ENCODE measurements at places on chromosomes 4 and X.

DNA sequence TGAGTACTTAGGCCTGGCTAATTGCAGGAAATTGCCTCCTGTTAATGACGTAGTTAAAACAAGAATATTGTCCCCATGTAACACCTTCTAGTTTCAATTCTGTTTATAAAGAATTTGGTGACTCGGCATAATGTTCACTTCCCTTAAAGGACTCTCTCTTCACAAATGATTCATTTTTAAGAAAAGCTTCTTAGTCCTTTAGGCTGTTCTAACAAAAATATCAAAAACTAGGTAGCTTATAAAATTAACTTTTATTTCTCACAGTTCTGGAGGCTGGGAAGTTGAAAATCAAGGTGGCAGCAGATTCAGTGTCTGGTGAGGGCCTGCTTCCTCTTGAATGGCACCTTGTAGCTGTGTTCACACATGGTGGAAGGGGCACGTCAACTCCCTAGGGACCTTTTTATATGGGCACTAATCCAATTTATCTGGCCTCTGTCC is 23.8 kb downstream of the COL25A1 start:
- DNase-seq: no peak

DNA sequence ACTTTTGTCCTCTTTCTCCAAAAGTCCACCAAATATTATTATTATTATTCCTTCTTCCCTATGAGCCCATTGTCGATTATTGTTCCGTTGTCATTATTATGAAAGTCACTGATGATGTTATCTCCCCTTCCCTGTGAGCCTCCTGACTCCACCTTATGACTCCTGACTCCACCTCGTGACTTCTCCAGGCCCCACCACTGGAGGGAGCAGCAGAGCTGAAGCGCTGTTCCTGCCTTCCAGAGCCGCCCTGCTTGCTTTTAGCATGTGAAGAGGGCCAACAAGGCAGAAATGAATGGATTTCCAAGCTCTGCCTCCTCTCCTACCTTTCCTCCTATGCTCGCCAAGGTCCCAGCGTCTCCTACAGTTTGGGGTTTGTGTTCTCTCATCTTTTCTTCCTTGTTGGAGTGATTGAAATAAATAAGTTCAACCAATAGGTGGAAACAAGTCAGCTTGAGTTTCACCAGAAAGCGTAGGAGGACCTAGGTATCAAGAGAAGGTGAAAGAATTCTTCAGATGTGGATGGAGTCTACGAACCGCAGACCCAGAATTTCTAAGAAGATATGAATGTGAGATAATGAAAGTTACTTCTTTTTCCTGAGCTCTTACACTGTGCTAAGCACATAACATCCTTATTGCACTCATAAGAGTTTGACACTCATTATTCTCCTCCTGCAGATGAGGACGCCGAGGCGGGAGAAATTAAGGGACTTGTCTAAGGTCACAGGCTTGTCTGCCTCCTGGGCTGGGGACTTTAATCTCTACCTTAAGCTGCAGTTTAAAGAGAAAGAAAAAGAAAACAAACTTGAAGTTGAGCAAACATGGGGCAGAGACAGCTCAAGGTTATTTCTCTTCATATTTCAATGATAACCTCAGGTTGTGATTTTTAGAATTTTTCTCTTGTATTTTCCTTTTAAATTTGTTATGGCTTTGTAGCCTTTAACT is 26.1 kb downstream of the IGSF1 start:
- peak; percentile 1 for DNase-seq

- no peak for DNase-seq
These were observed 33.1 kb upstream of the GNRHR start for GRCh38 chr4:67787311-67787710.

DNA sequence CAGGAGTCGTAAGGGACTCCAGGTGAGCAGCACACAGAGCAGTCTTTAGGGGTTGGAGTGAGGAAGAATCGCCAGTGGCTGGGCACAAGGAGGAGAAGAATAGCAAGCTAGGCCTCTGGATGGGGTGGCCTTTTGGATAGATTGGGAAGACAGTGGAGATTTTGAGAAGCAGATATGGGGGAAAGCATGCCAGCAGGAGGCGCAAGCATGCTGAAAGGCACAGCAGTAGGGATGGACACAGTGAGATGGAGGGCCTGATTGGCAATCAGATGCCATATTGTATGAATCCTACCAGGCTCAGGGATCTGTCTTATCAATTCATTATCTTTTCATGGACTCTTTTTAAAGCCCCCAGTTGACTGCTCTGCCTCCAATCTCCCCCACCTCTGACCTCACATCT is 60.4 kb upstream of the MAGEA4 start:
- DNase-seq: no peak

GRCh38 chrX:139077281-139078250 is 366.0 kb upstream of the FGF13 start:
- no peak for DNase-seq

GRCh38 chr4:16225167-16225862 is 956 bp downstream of the TAPT1 start:
- DNase-seq: no peak

DNA sequence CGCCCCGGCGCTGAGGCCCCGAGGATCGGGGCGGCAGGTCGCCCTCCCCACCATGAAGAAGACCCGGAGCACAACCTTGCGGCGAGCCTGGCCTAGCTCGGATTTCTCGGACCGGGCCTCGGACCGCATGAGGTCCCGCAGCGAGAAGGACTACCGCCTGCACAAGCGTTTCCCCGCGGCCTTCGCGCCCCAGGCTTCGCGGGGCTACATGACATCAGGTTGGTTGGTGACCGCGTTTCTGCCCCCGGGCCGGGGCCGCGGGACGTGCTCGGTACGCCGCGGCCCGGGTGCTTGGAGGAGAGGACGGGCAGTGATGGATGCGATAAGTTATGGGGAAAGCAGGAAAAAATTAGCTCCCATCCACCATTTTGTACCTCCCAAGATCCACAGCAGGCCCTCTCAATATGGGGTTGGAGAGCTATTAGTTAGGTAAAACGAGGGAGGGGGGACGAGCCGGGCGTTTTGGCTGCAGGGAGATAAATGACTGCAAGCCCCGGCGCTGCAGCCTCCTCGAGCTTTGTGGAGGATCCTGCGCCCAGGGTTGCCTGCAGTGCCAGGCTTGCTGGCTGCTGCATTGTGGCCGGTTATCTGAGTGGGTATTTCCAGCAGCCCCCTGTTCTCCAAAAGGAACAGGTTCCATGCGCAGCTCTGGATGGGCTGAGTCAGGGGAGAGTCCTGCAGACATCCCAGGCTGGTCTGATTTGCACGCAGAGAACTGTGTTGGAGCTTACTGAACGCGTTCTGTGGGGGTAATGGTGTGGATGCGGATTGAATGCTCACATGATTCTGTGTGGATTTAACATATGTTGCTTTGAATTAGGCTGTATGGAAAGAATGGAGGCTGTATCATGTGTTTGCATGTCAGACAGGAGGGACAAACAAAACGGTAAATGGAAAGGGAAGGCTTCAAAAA is 1.9 kb downstream of the STOX2 start:
- DNase-seq: no peak

- DNase-seq: no peak
These were observed 3.1 kb upstream of the ANTXR2 start for GRCh38 chr4:80075995-80076675.

DNA sequence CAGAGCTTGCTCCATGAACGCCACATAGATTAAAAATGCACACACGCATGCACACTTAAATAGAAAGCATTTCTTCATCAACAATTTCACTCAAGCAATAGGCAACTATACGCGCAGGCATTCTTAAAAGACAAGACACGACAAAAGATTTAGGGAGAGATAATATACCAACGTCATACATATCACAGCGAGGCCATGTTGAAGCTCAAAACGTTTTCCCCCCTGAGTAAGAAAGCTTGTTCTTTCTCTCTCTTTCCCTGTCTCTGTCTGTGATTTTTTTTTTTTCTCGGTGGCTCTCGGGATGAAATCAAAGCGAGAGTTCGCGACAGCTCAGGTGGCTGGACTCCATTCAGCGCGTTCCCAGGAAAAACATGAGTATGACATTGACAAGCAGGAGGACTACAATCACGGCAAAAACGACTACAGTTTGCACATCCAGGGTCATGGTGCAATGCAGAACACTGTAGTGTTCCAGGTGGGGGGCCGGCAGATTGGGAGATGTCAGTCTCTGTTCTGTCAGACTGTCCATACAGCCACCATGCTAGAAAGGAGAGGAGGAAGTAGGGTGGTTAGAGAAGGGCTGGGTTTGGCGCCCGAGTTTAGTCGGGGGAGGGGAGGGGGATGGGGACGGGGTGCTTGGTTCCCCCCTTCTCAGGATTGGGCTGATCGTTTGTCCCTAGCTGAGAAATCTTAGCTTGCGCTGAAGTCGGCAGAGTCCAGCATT is 30.7 kb downstream of the ARHGEF9 start:
- peak; percentile 4 for DNase-seq

DNA sequence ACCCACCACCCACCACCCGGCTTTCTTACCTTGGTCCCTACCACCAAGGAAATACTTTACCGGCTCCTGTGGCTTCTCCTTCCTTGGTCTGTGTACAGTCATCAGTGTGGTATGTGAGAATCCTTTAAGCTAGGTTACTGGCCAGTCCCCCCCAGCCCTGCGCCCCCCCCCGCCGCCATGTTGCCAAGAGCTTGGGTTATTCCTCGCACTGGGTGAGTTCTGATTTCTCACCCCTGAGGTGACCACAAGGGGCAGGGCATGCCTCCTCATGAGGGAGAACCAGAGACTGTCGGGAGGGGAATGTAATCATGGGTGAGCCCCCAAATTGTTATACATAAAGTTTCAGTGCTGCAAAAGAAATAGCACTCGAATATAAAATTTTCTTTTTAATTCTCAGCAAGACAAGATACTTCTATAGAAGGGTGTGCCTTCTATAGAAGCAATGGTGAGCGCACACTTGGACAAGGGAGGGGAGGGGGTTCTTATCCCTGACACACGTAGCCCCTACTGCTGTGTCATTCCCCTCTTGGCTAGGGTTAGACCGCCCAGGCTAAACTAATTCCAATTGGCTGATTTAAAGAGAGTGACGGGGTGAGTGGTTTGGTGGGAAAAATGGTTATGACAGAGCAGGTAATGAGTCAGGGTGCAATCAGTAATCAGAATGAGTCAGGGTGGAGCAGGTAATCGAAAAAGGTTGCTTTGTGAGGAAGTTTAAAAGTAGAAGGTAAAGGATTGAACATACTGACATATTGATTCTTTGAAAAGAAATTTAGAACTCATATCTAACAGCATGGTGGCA is 133.2 kb downstream of the KDM6A start:
- DNase-seq: no peak

DNA sequence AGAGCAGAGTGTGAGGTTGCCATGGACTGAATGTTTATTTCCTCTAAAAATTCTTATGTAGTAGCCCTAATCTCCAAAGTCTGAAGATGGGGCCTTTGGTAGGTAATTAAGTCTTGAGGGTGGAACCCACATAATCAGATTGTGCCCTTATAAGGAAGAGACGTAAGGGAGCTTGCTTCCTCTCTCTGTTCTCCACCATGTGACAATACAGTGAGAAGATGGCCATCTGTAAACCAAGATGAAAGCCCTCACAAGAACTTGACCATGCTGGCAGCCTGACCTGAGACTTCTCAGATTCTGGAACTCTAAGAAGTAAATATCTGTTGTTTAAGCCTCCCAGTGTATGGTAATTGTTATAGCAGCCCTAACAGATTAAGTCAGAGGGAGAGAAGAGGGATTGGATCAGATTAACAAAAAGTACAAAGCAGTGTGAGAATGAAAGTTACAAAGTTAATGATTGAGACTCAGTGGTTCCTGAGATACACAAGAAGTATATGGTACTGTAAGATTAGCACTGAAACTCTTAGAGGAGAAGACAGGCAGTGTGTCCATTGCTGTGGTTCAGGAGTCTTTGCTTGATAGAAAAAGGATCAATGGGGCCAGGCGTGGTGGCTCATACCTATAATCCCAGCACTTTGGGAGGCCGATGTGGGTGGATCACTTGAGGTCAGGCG is 82.5 kb upstream of the GC start:
- DNase-seq: no peak

GRCh38 chr4:145281951-145282350 is 101.6 kb upstream of the OTUD4 start:
- no peak for DNase-seq

GRCh38 chr4:169934794-169935429 is 91.3 kb downstream of the MFAP3L start:
- DNase-seq: no peak

GRCh38 chr4:105624530-105624929 is 72.1 kb downstream of the ARHGEF38 start:
- no peak for DNase-seq

DNA sequence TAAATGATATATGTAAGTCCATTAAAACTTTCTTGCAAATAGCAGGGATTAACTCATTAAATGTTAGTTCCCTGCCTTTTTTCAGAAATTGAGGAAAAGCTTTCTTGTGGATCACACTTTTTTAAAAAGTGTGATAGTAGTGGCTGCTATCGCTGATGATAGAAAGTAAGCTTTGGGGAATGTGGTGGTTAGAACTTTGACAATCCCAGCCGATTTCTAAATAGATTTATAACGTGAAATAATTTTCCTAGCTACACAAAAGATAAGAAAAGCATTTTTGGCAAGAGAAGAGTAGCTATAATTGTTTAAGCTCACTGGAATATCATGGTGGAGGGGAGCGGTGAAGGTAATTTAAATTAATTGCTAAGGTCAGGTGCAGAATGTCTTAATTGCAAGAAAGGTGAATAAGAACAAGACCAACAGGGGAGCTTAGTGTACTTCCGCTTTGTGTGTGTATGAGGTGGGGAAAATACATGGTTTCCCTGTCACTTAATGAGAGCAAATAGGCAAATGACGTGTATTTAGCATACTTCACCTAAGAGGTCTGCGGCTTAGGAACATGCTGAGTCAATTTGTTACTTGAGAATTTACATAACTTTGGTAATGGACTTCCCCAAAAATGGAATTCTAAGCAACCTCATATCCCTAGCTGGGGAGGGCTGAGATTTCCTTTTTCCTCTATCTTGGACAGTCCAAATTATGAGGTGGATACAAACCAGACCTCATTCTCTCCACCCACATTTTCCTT is 11.7 kb upstream of the IL21 start:
- DNase-seq: no peak

- no peak for DNase-seq
These were observed 48.0 kb upstream of the FAT1 start for GRCh38 chr4:186771624-186772023.
